Fibroblast of gingiva (primary cell): ENCODE measurements at places on chromosomes 2 and 18.

DNA sequence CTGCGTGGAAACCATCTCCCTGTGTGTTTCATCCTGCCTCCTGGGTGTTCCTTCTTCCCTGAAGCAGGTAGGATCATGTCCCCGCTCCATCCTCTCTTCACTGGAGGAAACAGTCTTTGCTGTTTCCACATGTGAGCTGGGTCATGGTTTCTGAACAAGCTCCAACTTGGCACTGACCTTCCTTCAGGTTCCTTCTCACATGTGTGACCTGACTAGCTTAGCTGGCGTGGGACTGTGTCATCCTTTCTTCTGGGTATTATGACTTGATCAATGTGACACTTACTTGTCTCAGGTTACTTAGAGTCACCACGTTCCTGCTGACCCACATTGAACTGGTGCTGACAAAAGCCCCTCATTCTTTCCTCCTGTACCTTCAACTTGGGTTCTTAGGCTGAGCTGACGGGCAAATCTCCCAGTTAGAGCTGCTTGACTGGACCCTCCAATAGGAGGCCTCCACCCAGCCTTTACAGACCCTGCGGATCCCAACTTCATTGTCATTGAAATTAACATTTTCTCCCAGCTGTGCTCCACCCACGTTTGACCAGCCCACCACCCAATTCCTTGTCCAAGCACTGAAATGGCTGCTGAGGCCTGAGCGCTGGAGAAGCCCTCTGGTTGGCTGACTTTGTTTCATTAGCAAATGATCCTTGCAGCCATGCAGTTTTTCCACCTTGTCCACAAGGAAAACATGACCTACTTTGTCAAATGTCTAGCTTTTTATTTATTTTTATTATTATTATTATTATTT, 128.1 kb downstream of the DDX1 start:
- DNase-seq = no peak

DNA sequence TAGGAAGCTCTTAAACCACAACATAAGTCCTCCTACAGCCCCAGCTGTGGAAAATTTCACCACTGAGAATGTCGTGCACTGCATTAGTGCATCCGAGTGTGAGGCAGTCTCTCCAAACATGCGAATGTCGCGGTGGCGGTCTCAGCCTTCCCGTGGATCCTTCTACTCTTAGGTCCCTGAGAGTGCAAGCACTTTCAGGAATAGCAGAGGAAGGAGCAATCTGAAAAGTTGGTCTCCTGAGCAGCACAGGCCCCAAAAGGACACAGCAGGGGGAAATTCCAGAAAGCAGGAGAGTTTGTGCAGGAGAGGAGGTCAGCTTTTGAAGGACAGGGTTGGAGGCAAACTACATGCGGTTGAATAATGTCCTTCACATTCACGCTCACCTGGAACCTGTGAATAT, 440.5 kb upstream of the SMIM21 start:
- DNase-seq = no peak

DNA sequence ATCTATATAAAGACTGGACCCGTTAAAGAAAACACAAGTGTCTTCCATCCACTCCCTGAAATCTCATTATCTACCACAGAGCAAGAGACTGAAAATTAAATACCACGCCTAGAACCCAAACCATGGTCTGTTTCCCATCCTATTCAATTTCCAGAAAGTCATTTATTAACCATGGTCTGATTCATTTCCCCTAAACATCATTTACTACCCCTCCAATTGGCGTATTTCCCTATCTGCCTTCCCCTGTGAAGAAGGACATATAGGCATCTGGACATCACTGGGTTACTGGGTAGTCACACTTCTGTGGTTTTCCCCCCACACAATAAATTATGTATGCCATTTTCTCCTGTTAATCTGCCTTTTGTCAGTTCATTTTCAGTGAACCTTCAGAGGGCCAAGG, 30.8 kb downstream of the CCDC93 start:
- no peak for DNase-seq

DNA sequence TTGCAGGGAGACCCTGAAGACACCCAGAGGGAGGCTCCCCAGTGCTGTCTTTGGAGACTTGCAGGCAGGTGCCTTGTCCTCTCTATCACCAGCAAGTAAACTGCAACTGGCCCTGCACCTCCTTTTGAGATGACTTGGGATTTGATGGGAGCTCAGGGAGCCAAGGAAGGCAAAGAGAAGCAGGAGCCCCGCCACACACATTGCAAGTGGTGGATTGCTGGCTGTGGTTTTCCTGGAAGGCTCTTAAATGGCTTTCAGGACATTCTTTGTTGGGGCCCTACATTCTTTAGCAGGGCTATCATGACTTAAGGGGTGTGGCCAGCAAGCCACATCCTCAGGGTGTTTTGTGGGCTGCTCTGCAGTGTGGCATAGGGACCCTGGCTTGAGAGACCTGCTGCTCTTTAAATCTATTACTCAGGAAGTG, 39.9 kb upstream of the CDC42EP3 start:
- peak; percentile 81 for DNase-seq

DNA sequence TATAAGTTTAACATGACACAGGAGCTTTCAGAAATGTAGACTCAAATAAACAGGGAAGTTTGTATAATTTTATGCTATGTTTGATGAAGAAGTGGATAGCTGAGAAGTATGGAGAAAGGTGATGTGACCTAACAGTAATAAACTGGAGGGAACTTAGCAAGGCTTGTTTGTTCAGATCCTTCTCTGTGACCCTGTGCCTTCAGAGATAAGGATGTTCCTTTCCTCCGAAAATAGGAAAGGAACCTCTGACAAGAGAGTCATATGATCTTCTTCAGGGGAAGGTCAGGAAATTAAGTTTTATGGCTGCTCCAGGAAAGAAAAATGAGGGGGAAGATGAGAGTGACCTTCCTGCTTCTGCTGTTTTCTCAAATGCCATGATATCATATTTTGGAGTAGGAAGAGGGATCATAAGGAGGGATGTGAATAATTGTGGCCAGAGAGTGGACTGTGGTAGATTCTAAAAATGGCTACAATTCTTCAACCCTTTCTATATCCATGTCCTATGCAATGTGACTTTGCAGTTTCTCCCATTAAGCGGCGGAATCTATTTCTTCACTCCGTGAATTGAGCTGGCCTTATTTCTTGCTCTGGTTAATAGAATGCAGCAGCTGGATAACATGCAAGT, 8.5 kb upstream of the C2orf69 start:
- DNase-seq = no peak

DNA sequence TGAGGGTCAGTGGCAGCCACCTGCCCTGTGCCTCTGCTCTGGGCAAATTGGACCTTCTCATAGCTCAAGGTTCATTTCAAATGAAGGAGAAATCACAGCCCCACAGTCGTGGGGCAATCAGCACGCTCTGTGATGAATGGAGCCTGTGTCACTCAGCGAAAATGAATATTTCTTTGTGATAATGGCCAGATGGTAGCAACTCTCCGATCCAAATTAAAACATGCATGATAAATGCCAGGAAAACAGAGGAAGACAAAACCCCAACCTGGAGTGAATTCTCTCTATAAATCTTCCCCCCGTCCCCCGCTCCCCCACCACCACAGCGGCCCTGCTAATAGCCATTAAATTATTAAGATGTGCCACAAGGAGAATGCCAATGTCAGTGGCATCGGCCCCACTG, 258.4 kb downstream of the CELF4 start:
- no peak for DNase-seq

GRCh38 chr18:67590571-67591141, 74.1 kb upstream of the DSEL start:
- DNase-seq = peak; percentile 22

- DNase-seq = no peak
Observed at GRCh38 chr2:128468186-128468920, 149.7 kb upstream of the HS6ST1 start.

- no peak for DNase-seq
Observed at GRCh38 chr2:219081701-219082331, 21.1 kb upstream of the IHH start.

DNA sequence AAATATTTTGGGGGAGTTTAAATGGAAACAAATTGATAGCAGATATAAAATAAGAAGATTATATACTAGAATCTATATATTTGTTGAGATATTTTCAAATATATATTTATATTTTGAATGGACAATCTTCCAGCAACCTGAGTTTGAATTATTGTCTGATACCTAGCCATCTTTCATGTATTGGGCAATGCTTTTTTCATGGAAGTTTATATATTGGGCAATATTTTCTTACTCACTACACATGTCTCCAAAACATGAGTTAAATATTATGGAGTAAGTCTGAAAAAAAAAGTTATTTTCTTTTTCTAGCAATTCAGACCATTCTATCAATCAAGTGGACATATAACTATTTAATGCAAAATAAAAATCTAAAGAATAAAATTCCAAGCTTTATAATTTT, 295.2 kb downstream of the NYAP2 start:
- DNase-seq = peak; percentile 6

DNA sequence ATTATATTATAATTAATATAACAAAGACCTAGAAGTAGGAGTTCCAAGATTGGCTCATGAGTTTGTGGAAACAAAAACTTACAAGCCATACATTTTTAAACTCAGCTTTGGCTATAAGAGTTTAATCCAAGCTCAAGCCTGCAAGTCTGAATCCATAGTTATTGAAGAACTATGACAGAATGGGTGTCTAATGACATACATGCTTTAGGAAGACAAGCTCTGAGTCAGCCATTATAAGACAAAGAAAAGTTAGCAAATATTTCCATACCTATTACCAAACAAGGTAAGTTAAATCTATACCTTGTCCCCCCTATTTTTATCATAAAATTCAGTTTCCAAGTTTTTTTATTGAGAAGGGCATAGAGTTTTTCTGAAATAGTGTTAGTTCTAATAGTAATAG, 95.6 kb downstream of the POLR1A start:
- DNase-seq = no peak

GRCh38 chr2:129296806-129297205, 682.7 kb upstream of the RAB6C start:
- DNase-seq = no peak
